Esophagus mucosa (tissue), 1 donor: ENCODE measurements at places on chromosomes 6 and 20. TPM values are rescaled to one million over a fixed set of nuclear protein-coding genes. Genes with fewer than 3 reads are reported as not detected.
A peak's percentile ranks its signal among the peaks of the same experiment; 100 is the strongest.

GRCh38 chr6:132592855-132593254 lies 3.3 kb upstream of the TAAR5 start:
- ATAC-seq = no peak

DNA sequence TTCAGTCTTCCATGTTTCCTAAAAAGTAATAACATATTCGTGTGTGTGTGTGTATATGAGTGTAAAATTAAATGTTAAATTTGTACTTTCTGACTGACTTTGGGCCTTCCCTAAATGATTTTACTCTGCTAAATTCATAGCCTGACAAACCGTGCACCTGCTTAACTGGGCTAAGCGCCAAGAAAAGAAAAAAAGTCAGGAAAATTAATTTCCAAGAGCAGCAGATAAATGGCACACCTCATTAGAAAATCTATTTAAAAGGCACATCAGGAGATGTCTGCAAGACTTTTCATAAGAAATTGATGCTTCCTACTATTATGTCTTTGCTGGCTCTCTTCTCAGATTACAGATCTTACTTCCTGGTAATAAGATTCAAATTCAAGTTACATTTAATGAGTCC lies 72.4 kb downstream of the TRDN start:
- no peak for ATAC-seq

- peak; percentile 92 for ATAC-seq
Observed at GRCh38 chr6:168895102-168895812, 358.4 kb downstream of the THBS2 start.

DNA sequence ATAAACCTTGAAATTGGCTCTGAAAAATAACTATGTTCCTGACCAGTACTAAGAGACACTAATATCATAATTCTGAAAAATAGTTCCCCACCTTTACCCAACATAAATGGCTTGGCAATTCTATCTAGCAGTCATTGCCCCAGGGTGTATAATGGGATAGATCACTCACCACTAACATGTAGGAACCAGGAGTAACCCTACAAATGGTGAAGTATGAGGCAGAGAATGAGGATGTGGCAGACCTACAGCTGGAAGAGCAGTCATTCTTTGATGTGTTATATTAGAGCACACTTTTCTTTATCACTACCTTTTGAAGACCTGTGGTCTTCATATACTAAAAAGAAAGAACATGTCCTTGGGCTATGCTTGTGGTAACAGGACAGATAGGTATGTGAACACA lies 136.5 kb upstream of the SYNDIG1 start:
- ATAC-seq = no peak

DNA sequence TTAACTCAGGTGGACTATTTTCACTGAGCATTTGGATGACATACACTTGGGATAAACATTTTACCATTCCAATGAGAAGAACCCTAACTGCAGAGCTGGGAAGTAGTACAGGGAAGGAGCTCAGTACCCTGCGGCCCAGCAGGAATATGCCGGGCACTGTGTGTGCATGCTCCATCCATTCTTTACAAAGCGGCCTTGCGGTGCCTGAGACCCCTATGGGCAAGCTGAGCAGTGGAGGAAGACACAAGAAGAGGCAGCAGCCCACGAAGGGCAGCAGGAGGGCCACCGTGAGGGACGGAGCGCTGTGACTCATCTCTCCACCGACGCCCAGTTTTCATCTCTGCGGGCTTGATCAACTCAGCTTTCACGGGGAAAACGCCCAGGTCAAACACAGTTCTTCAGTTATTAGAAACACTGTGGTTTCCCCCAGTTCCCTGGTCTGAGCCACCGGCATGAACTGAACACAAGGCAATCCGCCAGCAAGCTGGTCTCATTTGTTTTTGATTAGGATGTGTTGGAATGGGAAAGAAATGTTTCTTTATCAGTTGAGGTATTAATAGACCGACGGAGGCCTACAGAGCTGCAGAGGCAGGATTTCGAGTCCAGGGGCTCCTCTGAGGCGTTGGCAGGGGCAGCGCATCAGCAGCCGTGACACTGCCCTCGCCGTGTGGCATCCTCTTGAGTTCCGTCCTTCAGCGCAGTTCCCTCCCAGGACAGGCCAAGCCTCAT lies 44.9 kb downstream of the IRF4 start:
- ATAC-seq = no peak

DNA sequence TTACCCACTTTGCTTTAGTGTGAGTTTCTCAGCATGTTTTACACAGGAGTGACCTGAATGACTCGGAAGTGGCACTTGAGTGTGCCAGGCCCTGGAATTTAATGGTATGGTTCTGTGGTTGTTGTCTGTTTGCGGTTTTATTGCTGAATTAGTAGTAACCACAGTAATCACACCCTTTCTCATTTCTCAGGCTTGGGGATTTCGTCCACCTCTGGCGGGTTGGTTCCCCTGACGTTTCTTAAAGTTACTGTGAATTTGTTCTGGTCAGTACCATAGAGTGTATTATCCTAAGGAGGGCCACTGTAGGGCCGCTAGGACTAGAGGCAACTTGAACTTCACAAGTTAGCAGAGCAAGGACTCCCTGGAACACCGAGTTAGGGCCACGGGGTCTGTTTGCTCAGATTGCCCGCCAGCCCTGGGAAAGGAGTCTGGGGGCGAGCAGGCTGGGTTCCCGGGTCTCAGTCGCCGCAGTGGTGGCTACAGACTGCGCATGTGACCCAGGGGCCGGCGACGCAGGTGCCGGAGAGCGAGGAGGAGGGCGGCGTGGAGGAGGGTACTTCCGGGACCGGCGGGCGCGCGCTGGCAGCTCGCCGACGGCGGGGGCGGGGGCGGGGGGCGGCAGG lies 546 bp upstream of the KLHL32 start:
- ATAC-seq = no peak

DNA sequence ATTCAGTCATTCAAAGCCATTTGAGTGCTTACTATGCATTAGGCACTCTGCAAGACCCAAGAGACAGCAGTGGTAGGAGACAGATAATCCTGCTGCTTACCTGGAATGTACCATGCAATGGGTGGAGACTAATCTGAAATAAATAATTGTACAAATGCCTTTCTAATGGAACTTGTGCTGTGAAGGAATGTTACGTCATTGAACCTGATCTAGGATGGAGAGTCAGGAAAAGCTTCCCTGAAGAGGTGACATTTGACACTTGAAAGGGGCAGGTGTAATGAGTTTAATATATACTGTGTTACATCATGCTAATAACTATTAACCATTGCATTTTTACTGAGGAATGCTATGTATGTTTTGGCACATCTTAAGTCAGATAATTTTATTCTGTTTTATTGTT lies 491.0 kb upstream of the FLRT3 start:
- ATAC-seq = no peak

GRCh38 chr6:12343440-12344162 lies 53.4 kb downstream of the EDN1 start:
- ATAC-seq = no peak

GRCh38 chr6:79520534-79520933 lies 16.7 kb downstream of the LCA5 start:
- ATAC-seq = no peak

Gene SLC32A1
- total RNA-seq = not detected

Gene C4B
- total RNA-seq = 5.3 TPM

Gene RFX6
- not detected for total RNA-seq

Gene CFAP61
- not detected for total RNA-seq

Gene SLC16A10
- total RNA-seq = 0.24 TPM

Gene NKX2-4
- total RNA-seq = not detected

Gene ENPP5
- 0.44 TPM for total RNA-seq
